ENCODE measurements at places on chromosomes 4 and X.

GRCh38 chr4:821181-821591 is 4.7 kb downstream of the CPLX1 start:
- no peak for DNase-seq

- no peak for DNase-seq
Measured at GRCh38 chr4:2833671-2834000, 10.0 kb upstream of the ADD1 start.

DNA sequence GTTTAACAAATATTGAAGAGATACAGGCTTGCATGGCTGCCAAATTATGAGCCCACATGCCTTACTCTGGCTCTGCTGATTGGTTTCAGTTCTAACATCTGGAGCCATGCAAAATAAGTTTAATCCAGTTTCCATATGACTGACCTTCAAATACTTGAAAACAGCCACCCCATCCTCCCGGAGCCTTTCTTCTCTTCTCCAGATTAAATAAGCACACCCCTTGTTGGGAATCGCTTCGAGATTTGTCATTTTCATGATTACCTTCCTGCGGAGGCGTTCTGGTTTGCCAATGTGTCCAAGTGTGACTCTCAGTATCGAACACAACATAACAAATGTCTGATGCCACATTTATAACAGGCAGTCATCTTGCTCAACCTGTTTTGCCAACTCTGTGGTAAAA is 101.6 kb upstream of the JADE1 start:
- no peak for DNase-seq

DNA sequence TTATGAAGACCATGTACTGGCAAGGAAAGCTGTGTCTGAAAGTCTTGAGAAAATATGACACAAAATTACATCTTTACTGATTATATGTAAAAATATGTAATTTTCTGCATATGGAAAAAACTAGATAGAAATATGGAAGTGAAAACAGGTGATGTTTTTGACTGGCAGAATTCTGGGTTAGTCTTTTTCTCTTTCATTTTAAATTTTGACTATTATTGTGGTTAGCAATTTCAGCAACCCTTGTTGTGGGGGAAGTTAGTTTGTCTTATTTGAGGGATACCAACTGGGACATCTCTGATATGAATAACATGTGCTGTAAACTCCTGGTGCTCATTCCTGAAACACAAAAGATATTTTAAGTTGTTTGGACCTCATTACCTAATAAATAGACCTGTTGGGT is 49.9 kb upstream of the CPEB2 start:
- no peak for DNase-seq

GRCh38 chrX:137198040-137198439 is 164.2 kb upstream of the GPR101 start:
- DNase-seq, result no peak

DNA sequence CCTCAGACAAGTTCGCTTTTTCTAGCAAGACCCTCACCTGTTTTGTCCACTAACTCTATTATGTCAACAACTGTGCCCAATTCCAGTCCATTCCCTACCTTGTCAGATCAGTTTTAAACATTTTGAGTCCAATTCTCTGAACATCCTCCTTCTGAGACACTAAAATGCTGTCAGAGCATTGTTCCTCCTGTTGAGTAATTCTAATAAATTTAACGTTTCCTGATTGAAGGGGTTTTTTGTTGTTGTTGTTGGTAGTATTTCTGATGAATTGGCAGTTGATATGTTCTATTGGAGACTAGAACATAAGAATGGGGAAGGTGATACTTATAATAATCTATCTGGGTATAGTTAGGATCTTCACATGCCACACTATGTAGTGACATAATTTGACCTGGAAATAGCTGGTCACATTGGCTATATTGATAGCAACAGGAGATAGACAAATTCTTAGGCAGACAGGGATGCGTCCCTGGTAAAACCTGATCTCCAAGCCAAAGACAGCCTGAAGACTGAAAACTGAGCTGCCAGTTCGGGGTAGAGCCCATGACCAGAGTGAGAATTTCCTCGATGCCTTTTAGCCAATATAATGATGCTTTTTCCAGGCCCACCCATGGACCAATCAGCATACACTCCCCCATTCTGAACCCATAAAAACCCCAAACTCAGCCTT is 12.4 kb upstream of the CXCL2 start:
- DNase-seq, result no peak

GRCh38 chr4:147093206-147093605 is 147.5 kb upstream of the TTC29 start:
- no peak for DNase-seq

DNA sequence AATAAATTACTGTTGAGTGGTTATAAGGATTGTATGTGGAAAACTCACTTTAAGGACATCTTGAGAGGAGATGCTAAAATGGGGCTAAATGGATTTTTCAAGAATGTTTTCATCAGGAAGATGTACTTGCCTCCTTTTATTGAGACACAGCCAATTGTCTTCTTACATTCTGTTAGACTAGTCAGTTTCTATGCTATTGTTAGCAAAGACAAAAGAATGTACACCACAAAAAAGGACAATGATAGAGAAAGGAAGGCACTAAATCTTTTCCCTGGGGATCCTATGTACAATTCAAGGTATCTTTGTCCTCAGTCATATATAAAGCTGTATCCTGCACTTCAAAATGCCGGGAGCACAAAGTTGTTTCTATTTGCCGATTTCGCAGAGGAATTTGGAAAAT is 42.6 kb downstream of the TMA16 start:
- DNase-seq, result no peak

GRCh38 chrX:56503941-56504673 is 59.3 kb upstream of the UBQLN2 start:
- no peak for DNase-seq

DNA sequence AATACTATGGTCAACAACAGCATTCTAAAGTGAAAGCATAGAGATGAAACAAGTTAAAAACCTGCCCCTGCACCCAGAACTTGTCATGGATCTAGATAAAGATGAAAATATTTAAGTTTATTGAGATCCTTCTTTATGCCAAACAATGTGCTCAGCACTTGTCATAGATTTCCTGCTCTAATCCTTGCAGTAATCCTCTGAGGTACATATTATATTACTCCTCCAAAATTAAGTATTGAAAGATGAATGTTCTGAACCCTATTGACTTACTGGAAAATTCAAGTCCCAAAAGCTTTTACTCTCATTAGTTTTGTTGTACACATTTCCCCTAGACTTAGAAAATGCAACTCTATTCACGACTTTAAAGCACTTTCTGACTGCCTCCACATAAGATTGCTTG is 35.6 kb downstream of the CAMK2D start:
- no peak for DNase-seq

- no peak for DNase-seq
Measured at GRCh38 chr4:176409627-176410026, 89.9 kb downstream of the SPCS3 start.
